Stimulated activated naive CD8-positive, alpha-beta T cell treated with anti-CD3 and anti-CD28 coated beads, Interleukin-15, Interleukin-2, amounts not matched to agents 100 U/mL and 50 U/mL, for 24 hours (primary cell): ENCODE measurements at places on chromosomes 13 and 19.

DNA sequence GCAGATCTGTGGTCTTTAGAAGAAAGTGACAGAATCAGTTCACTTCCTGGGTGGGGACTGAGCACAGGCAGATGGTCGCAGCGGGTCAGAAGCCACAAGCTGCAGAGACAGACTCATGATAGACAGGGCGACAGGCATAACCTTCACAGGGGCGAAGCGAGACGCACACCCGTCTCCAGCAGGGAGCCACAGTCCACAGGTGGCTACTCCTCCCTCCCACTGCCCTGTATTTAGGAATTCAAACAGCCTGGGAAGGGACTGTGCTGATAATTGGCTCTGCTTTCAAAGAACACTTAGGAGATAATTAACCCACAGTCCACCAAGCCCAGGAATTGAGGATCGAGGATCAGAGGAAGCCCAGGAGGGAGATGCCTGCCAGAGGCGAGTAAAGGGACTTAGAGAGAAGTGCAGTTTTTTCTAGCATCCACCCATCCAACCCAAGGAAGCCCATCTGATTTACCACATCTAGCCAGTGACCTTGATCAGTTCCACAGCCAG lies 23.2 kb downstream of the RFX2 start:
- peak; percentile 37 for DNase-seq

DNA sequence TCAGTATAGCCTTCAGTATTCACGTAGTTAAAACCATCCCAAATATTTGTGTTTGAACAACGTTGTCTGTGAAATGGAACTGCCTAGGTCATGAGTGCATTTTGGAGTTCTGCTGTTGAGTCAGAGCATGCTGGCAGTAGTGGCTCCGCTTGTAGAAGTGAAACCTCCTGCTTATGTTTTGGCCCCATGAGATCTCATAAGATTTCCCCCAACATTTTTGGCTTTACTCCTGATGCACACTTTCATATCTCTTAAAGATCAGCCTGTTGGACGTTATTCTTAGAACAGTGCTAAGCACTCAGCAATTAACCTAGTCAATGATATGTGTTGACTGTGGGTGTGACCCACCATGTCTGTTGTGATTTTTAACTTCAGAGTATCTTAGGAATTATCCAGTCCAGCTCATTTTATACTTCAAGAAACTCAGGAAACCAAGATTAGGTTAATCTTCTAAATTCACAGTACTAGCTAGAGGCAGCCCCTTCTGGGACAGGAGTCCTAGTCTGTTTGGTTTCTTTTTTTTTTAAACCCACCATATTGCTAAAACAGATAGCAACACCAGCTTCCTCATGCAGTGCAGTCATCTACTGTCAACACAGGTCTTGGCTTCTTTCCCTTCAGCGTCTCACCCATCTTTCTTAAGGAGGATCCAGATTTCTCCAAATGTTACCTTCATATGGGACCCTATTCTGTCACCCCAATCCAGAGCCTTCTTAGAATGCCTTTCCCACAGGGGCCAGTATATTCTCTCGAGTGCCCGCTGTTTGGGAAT lies 26.2 kb downstream of the RAP2A start:
- DNase-seq: no peak

GRCh38 chr13:51804295-51805172 lies 571 bp upstream of the DHRS12 start:
- peak; percentile 64 for DNase-seq

DNA sequence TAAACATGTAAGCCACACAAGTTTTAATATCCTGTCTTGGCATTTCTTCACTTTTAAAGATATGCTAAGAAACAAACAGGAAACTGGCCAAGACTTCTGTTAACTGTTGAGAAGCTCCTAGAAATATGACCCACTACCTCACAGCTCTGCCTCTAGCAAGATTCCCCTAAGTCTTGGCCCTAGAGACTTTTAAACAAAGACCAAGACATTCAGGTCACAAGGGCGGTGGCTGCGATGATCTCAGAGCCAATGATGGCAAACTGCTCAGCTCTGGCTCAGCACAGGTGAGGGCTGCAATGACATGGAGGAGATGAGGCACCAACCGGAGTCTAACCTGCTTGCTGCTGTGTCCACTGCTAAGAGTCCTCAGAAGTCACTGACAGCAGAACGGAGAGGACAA lies 114.8 kb downstream of the SUCLA2 start:
- no peak for DNase-seq

DNA sequence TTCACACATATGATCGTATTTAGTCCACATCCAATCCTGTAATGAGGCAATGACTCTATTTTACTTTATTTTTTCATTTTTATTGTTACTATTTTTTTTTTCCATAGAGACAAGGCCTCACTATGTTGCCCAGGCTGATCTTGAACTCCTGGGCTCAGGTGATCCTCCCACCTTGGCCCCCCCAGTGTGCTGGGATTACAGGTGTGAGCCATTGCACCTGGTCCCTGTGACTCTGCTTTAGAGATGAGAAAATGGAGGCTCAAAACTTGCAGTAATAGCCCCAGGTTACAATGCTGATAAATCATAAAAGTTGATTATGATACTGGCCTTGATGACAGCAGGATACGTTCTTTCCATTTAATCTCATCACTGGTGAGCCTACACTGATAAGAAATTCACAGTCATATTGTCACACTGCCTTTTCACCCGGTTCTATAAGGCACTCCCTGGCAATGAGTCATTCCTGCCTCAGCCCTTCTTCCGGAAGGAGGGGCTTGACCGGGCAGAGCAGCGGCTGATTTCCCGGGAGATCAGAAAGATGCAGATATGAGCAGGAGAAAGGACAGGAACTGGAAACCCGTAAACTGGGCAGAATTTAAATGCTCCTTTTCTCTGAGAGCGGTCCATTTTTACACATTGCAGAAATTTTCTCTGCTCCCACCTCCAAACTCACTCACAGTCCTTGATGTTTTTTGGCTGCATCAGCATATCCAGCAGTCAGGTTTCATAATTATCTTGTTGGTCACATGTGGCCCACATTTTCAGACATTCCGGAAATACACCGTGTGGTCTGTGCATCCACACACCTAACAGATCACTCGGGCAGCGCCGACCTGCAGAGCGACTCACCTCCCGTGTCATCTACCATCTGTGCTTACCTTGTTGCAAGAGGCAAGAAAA lies 616.4 kb downstream of the EFNB2 start:
- no peak for DNase-seq

GRCh38 chr13:25080773-25081172 lies 15.2 kb upstream of the PABPC3 start:
- DNase-seq: no peak

DNA sequence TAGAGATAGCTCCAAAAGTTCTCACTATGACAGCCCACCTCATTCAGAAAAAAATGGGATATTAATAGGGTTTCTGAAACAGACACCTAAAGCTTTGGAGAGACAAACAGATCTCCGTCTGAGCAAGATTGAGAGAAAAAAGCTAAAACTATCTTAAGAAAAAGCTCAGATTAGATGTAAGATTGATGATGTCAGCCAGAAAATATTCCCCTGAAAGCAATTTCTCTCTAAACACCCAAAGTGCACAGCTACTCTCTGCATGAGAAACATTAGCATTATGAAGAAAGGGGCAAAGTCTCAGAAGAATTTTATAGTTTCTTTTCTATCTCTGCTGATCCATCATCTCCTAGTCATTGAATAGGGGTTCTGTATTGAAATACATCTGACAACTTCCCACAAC lies 148.9 kb downstream of the ZNF737 start:
- DNase-seq: no peak

DNA sequence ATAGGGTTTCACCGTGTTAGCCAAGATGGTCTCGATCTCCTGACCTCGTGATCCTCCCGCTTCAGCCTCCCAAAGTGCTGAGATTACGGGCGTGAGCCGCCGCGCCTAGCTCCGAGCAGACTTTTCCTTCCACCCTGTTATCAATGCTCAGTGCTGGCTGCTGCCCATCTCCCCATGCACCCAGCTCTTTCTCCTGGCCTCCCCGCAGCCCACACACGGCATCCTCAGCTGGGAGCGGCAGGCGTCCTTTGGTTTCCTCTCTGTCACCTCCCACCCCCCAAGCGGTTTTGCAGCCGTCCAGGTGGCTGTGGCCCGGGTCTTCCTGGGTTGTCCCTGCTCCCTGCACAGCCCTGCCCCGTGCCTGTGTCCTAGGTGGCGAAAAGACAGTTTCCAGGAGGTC lies 12.1 kb downstream of the PRR22 start:
- DNase-seq: no peak

GRCh38 chr13:36332986-36333385 lies 13.2 kb downstream of the SPART start:
- DNase-seq: no peak

DNA sequence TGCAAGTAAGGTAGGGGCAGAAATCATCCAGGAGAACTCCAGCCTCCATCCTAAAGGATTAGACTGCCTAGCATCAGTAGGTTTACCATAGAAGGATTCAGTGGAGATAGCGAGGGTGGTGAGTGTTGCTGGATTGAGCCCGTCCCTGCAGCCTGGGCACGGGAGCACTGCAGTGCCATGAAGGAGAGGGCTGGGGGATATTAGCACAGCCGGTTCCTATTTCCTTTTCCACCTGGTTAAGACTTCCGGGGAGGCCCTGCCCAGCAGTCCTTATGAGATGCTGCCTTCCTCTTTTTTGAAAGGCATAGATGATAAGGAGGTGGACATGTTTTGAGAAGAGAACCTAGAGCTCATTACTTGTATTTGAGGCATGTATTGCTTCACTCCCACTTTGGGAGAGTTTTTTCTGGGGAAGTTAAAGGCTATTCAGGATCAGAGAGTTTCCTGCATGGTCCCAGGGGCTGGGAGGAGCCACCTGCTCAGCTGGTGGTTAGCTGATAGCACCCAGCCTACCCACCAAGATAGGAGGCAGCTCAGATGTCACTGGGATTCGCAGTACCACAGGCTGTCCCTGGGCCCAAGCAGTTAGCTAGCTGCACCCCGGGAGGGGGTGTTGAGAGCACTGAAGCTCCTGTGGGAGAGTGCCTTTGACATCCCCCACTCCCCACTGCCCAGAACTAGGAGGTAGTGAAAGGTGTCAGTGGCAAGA lies 17.2 kb downstream of the ACTN4 start:
- DNase-seq: no peak

GRCh38 chr19:44954649-44955504 lies at the start of gene CLPTM1:
Gene CLPTM1 (plus strand): TSS chr19:44955380. CDS start chr19:44955396, 16 bp downstream.
- DNase-seq: peak; percentile 98

- DNase-seq: no peak
Observed at GRCh38 chr19:6273701-6274601, 5.8 kb downstream of the MLLT1 start.

GRCh38 chr19:48095612-48096175 lies 14.9 kb downstream of the PLA2G4C start:
- no peak for DNase-seq

GRCh38 chr19:51439021-51439465 lies 19.2 kb downstream of the SIGLEC8 start:
- peak; percentile 41 for DNase-seq

GRCh38 chr13:114107686-114108081 lies 24.7 kb downstream of the RASA3 start:
- peak; percentile 2 for DNase-seq
